ENCODE measurements at places on chromosomes 3 and 15. TPM values are rescaled to one million over a fixed set of nuclear protein-coding genes. Genes with fewer than 3 reads are reported as not detected.

- DNase-seq: no peak
Measured at GRCh38 chr15:52727815-52728214, 48.6 kb upstream of the ATOSA start.

GRCh38 chr3:11034309-11034985 lies 41.9 kb downstream of the SLC6A1 start:
- DNase-seq: no peak

DNA sequence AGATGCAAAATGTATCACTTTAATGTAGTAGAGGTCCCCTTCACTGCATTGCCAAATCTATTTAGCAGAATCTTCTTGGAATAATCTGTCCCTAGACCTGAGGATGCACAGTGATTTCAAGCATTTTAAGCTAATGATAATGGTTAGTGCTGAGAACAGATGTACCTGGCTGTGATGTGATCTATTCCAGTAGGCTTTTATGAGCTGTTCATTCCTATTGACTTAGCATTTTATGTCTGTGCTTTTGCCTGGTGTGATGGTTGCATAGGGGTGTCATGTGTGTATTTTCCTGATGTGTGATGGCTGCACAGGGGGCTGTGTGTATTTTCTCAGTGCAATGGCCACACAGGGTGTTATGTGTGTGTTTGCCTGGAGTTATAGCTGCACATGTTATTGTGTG lies 272.9 kb downstream of the TIGIT start:
- DNase-seq: no peak

- no peak for DNase-seq
Measured at GRCh38 chr3:195260280-195260905, 10.6 kb downstream of the XXYLT1 start.

- no peak for DNase-seq
Measured at GRCh38 chr15:91752081-91752785, 101.3 kb upstream of the SLCO3A1 start.

DNA sequence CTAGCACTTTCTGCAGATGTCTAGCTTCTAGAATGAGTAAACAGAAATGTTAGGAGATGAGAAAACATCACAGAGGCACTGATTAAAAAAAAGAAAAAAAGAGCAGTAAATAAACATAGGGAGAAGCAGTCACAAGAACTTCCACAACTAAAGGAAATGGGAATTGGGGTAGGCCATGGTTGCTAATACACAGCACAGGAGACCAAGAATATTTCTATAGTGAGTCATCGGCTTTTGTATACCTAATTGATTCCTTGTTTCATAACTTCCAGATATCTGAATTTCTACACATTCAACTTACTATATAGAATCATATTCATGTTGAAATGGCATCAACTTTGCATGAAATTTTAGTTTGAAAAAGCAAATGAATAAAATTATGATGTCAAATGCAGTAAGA lies 47.3 kb upstream of the TCF12 start:
- DNase-seq: peak; percentile 86

DNA sequence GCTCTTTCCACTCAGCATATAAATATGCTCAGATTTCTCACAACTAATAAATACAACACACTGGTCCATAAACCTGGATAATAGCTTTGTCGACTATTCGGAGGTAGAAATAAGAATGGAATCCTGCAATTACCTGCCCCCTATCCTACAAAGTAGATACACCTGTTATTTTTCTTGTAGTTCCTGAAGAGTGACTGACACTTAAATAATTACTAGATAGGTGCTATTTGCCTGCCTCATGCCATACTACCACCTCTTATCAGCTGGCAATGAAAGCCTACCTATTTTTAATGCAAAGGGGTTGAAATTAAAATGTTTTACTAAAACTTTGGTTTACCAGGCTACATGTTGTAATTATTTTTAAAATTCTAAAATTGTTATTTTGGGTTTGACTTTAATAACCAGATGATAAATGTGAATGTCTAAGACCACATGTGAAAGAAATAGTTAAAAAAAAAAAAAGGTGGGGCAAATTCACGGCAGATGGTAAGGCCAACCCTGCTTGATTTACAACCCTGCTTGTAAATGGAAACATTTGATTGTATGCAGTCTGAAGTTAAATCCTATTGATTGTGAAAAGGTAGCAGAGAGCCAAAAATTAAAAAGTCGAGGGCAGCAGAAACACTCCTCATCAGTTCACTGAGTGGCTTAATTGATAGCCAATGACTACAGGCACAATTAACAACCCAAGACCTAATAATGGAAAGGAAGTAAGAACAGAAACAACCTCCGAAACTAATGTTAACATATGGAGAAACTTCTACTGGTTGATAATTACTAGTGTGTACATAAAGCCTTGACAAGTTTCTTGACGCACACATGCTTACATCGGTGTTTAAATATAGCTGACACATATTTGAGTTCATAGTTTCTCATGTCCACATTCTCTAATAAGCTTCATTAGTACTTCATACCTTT lies 8.9 kb downstream of the PEAK1 start:
- no peak for DNase-seq

GRCh38 chr15:37933666-37934065 lies 774 bp upstream of the TMCO5A start:
- DNase-seq: peak; percentile 93

DNA sequence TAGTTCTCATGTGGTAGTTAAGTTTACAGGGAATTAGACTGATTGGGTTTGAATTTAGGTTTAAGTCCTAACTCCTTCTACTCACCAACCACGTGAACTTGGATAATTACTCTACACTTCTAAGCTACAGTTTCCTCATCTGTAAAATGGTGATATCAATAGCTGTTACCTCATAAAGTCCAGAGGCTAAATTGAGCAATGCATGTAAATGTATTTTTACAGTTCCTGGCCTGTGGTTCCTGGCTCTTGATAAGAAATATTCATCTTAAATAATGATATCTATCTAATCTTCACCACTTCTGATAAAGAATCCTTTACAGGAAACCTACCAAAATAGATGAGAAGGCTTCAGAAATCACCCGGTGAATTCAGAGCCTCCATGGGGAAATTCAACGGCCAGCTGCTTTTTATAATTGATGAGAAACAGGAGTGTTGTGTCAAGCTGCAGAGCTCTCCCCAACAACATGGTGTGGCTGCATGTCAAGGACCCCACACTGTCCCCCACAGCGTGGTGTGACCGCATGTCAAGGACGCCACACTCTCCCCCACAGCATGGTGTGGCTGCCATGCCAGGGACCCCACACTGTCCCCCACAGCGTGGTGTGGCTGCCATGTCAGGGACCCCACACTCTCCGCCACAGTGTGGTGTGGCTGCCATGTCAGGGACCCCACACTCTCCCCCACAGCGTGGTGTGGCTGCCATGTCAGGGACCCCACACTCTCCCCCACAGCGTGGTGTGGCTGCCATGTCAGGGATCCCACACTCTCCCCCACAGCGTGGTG lies 80.8 kb upstream of the PEX5L start:
- DNase-seq: no peak

- DNase-seq: peak; percentile 88
Measured at GRCh38 chr3:30649572-30650318, 43.3 kb downstream of the TGFBR2 start.

GRCh38 chr3:11944052-11944673 lies 60.0 kb upstream of the SYN2 start:
- peak; percentile 10 for DNase-seq

DNA sequence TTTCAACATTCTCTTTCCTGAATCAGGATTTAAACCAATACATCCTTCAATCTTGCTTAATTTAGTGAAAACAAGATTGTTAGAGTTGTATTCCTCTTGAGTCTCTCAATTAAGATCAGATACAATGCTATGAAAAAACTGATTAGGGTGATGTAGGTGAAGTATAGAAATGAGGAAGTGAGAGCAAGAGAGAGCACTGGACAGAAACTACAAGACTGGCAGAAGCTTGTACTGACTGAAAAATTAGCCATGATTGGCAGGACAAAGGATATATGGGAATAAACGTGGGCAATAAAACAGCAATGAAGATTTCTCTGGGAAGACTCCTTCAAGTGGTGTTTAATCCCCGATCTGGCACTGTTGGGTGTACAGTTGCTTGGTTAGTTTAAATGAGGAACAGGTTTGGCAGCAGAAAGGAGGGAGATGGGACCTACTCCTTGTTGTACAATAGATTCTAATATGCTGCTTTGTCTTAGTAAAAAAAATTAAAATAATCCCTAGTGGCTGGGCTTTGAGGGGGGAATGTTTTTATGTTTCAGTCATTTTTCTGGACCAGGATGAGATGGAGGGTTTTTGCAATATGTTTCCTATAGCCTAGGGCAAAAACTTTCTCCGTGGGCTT lies 252.7 kb downstream of the SLC9A9 start:
- no peak for DNase-seq

- no peak for DNase-seq
Measured at GRCh38 chr3:15502616-15503015, 18.9 kb downstream of the COLQ start.

- DNase-seq: no peak
Measured at GRCh38 chr3:189419038-189419437, 212.2 kb upstream of the TP63 start.

- no peak for DNase-seq
Measured at GRCh38 chr3:27376109-27376772, 7.1 kb upstream of the NEK10 start.

- DNase-seq: no peak
Measured at GRCh38 chr3:170012683-170013400, 25.0 kb upstream of the GPR160 start.

DNA sequence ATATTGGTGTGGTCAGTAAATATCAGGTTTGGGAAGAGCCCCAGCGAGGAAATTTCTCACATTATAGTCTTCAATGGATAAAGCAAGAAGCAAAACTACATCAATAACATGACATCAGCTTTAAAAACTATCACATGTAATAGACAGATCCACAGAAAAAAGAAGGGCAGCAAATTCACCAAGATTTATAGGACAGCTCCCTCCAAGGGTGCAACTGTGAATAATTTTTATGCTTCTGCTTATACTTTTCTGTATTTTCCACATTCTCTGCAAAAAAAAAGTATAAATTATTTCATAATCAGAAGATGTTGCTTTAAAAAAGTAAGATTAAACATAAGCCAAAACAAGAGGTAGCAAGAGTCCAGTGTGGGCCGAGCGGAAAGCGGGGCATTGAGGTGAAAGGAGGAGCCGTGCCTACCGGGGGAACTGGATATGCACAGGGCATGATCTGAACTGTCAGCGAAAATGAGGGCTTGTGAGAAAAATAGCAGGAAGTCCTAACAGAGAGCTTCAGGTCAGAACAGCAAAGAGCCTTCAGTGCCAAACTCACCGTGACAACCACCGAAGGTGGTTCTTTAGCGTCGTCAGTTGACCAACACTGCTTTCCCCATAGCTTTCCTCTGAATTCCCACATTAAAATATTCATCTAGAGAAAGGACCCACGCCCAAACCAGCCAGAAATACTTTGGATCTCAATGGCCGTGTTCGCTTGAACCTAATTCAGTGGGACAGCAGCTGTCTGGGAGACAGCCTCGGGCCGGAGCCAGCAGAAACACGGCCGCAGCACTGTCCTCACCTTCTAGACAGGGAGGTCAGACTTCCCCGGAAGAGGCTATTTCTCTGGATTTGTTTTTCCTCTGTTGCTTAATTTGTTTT lies 59.8 kb downstream of the FAM174B start:
- no peak for DNase-seq

- no peak for DNase-seq
Measured at GRCh38 chr3:171011109-171011872, 15.2 kb downstream of the SLC2A2 start.

DNA sequence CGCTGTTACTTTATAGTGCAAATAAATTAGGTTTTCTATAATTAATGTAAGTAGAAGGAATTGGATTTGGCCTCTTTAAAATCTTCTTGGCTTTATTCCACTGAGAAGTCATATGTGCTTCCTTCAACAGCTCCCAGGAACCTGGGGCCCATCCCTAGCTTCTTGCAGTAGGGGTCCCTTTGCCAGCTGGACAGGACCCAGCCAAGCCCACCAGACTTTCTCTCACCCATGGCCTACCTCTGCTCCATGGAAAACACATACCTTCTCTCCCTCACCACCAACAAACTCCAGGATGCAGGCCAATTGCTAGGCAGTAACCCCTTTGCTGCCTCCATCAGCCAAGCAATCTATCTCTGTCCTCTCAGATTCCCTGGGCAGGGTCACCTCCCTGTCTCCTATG lies 84.0 kb downstream of the RSL24D1 start:
- no peak for DNase-seq

DNA sequence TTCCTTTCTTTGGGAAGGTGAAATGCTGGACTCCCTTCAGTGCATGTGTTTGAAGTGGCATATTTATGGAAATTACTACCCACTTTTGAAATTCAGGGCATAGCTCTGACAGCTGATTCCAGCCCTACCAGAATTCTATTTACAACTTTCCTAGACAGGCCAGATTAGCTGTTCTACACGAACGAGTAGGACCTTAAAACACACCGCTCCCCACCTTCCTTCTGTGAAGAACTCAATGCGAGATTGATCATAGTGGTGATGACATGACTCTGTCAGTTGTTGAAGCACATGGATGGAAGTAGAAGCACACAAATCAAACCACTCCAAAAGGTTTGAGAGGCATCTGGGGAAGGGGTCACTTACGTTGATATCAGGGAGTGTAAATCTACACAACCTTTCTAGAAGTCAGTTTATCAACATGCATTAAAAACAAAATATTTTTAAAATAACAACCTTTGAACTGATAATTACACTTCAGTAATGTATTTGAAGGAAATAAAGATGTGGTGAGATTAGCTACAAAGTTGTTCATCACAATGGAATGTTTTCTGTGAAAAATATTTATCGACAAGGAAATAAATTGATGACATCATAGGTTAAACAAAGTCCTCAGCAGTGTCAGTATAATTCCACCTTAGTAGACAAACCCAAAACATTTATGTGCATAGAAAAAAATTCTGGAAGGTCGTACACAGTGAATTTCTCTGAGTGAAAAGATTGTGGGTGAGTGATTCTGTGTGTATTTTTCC lies 29.8 kb downstream of the RARB start:
- DNase-seq: peak; percentile 24

Gene POMGNT2
- total RNA-seq: 6.4 TPM

Gene GRM2
- total RNA-seq: under 0.01 TPM

Gene MAP6D1
- total RNA-seq: 1.9 TPM

Gene ALG1L2
- not detected for total RNA-seq

Gene CHRFAM7A
- total RNA-seq: not detected

Gene SHISA5
- 88.6 TPM for total RNA-seq

Gene GABRR3
- not detected for total RNA-seq

Data from IMR-90 (cell line).